Stimulated activated CD8-positive, alpha-beta memory T cell treated with anti-CD3 and anti-CD28 coated beads, Interleukin-12 subunit alpha, Interleukin-12 subunit beta, amount 100 ng/mL, for 1 hour (primary cell): ENCODE measurements at places on chromosomes 2 and 18.

- DNase-seq: no peak
Observed at GRCh38 chr2:238346544-238346943, 26.2 kb downstream of the TRAF3IP1 start.

GRCh38 chr18:10798727-10799550 is 273.1 kb downstream of the NAPG start:
- no peak for DNase-seq

GRCh38 chr2:221574231-221574570 is 2.1 kb upstream of the EPHA4 start:
- no peak for DNase-seq

DNA sequence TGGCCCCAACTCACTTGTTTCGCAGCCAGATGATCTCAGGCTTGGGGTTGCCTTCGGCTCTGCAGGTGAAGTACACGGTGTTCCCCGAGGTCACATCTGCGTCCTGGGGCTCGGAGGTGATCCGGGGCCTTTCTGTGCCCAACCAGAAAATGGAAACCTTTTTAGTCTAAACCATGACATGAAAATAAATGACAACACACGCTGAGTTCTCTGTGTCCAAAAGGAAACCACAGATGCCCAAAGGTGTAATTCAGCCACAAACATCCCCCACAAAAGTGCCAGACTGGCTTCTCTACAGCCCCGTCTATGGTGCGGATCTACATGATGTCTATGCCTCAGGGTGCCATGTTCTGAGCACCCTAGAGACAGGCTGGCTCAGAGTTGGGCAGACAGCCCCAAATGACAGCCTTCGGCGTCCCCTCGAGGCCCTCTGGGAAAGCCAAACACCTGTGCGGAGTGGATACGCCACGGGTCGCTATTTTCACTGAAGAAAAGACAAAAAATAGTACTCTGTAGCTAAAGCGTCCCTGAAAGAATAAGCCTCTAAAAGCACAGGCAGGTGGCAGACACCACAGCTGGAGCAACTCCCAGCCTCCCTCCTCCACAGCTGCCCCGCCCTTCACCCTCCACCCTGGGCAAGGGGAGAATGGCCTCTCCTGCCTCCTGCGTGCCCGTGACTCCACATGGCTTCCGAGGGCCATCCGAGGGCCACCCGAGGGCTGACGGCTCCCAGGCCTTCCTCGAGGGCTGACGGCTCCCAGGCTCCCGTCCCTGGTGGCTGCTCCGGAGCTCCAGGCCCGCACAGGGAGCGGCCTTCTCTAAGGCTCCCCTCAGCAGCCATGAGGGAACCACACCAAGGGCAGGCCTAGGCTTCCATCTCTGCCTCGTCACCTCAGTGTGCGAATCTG is 67.1 kb downstream of the PXDN start:
- no peak for DNase-seq

- DNase-seq: no peak
Observed at GRCh38 chr18:2513616-2514015, 57.7 kb downstream of the METTL4 start.

GRCh38 chr18:59039449-59039848 is 100.2 kb upstream of the SEC11C start:
- no peak for DNase-seq

- DNase-seq: no peak
Observed at GRCh38 chr18:22063102-22063501, 106.3 kb upstream of the GATA6 start.

DNA sequence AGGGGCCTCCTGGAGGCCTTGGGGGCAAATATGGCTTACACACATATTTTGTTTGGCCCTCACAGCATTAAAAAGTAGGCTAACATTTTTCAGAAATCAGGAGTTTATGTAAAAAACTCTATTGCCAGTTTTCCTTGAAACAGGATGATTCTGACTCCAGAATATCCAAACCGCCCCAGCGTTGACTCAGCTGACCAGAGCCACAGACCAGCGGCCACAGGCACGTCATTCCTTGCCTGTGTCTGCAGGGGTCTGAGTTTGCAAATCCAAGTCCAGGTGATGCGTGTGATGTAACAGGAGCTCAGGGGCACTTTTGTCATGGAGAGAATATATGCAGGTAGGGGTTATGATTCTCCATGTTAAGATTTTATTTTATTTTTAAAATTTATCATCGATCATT is 79.4 kb upstream of the ALKAL2 start:
- DNase-seq: no peak

- no peak for DNase-seq
Observed at GRCh38 chr2:190618030-190618429, 30.9 kb upstream of the NAB1 start.

- no peak for DNase-seq
Observed at GRCh38 chr2:120250640-120251039, 2.0 kb upstream of the RALB start.

GRCh38 chr2:69231612-69232277 is 155.3 kb downstream of the GFPT1 start:
- no peak for DNase-seq

- no peak for DNase-seq
Observed at GRCh38 chr2:38672445-38673391, 6.8 kb downstream of the GALM start.

- DNase-seq: no peak
Observed at GRCh38 chr2:158969715-158970240, 1.3 kb downstream of the TANC1 start.

DNA sequence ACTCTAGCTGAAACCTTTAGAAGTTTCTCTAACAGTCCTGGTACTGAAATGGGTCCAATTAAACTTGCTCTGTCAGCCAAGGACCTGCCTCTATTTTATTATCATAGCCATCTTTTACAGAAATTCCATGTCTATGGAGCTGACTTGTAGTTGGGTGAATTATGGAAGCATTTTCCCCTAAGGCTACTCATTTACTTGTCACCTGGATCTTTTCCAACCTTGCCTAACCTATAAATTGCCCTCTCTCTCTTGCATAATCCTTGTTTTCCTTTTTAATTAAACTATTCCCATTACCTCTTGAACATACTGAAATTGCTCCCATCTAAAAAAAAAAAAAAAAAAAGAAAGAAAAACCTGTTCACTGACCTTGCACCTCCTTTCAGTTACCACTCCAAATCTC is 74.6 kb upstream of the DOK6 start:
- DNase-seq: no peak

DNA sequence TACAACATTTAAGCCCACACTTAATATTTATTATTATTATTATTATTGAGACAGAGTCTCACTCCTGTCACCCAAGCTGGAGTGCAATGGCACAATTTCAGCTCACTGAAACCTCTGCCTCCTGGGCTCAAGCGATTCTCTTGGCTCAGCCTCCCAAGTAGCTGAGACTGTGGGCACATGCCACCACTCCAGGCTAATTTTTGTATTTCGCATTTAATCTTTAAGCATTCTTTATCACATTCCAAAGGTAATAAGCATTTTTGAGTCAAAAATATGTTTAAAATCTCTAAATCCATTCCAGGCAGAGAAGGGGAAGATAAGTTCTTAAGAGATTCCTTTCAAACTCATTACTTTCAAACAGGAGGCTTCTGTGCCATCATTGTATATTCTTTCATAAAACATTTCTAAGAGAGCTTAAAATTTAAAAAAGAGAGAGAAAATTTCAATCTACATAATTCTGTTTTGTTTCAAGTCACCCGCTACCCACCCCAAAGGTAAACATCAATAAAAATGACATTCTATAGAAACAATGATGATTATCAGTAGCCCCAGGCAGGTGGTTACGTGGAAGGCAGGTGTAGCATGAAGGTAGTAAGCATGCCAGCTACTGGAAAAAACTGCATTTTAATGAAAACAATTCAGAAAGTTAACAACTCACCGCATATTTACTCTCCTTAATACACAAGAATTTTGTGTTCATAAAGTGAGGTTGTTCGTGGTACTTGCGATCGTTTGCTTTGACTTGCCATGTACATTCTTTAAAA is 84.4 kb upstream of the NARS1 start:
- no peak for DNase-seq

DNA sequence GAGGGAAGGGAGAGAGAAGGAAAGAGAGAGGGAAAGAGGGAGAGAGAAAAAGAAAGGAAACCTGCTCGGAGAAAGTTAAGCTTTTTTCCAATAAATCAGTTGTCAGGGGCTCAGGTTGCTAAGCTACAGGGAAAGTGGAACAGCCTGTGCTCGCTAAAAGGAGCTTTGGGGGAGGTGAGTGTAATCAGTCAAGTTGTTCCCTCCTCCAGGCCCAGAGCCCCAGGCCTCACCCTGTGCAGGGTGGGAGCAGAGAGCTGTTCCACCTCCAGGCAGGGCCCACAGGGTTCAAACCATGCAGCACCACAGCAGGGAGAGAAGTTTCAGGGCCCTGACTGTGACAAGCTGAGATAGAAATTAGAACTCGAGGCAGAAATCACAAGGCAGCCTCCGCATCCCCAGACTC is 56.4 kb upstream of the PPP1CB start:
- DNase-seq: no peak

DNA sequence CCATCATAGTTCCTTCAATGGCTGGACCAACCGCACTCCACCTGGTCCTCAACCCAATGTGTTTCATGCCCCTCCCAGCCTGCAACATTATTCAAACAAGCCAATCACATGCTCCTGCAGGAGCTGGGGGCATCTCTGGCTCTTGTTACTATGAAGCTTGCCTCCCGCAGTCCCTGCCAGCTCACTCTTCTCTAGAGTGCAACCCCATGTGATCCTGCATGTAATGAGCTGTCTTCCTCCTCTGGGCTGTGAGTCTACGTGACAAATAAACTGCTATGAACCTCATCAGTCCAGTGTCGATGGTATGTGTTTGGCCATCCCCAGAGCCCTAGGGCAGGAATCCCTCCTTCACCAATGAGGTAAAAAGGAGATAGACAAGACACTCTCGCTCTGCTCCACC is 15.8 kb upstream of the BOD1L2 start:
- DNase-seq: no peak

DNA sequence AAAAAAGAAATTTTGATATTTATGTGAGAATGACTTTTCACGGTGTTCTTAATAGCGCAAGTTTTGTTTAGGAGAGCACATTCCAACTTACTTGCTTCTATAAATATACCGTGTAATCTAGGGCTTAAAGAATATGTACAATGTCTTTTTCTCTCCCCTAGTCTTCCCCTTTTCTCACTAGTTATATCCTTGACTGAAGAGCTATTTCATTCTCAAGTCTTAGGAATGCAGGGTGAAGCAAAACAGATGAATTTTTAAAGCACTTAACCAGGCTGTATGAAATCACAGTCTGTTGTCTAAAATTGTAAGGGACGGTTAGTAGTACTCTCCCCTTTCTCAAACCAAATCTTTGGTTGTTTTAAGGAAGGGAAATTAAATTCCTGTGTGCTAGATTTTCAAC is 29.6 kb upstream of the SLC30A6 start:
- no peak for DNase-seq

- DNase-seq: no peak
Observed at GRCh38 chr2:204538182-204539018, 6.9 kb upstream of the PARD3B start.

GRCh38 chr2:134892282-134893035 is 26.2 kb upstream of the CCNT2 start:
- DNase-seq: no peak

- DNase-seq: no peak
Observed at GRCh38 chr2:75788154-75788553, 77.4 kb upstream of the GCFC2 start.

- no peak for DNase-seq
Observed at GRCh38 chr2:174009488-174010223, 44.5 kb upstream of the SP3 start.

GRCh38 chr18:59570101-59570775 is 127.0 kb downstream of the CCBE1 start:
- DNase-seq: no peak

DNA sequence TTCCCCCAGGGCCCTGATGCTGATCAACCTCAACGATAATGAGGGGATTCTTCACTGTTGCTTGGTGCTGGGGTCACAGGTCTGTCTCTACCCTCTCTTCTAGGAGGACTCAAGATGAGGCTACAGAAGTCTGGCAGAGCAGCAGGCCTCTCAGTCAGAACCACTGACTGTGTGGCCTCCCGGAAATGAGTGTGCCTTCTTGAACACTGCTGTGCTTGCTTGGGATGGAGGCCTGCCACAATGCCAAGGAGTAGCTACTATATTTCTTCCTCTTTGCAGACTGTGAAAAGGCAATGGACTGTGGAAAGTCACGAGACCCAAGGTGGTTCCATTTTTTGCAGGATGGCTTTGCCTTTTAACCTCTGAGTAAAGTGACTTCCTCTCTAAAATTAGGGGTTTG is 5.8 kb upstream of the HOXD1 start:
- no peak for DNase-seq

DNA sequence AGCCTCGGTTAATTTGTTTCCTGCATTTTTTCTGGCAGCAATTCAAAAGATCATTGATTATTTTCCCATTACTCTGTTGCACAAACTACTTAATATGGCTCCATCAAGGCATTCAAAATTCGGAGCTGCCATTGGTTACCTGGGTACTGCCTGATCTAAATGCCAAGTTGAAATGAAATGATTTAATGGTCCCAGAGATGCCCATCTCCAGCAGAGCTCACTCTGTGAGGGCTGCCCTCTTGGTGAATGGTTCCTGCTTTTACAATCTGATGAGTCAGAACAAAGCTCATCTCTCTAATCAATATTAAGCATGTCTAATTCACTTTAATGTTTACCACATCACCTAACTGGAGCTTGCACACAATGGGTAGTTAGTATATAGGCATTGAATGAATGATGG is 126.1 kb downstream of the CTNNA2 start:
- no peak for DNase-seq

- DNase-seq: no peak
Observed at GRCh38 chr18:38052879-38053590, 487.4 kb upstream of the CELF4 start.

- no peak for DNase-seq
Observed at GRCh38 chr18:77223221-77223639, 26.4 kb upstream of the GALR1 start.

- no peak for DNase-seq
Observed at GRCh38 chr18:13232086-13232917, 13.7 kb downstream of the LDLRAD4 start.

GRCh38 chr2:209556354-209556961 is 132.6 kb downstream of the MAP2 start:
- no peak for DNase-seq

- DNase-seq: no peak
Observed at GRCh38 chr2:212076456-212076855, 462.1 kb downstream of the ERBB4 start.

DNA sequence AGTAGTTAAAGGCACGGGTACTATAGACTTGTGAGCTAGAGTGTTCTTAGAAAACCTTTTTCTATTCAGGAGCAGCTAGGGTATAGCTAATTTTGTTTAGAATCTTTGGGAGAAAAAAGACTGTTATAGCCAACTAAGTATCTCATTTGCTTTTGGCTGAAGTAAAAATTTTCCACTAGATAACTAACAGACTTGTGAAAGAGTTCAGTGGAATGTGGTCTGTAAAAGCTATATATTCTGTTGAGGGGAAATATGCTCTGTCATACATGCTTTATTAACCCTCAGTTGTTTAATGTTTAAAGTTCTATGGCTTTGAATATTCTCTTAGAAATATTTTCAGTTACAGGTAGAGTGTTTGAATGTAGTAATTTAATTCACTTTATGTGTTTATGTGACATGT is 49.7 kb downstream of the RIF1 start:
- no peak for DNase-seq

DNA sequence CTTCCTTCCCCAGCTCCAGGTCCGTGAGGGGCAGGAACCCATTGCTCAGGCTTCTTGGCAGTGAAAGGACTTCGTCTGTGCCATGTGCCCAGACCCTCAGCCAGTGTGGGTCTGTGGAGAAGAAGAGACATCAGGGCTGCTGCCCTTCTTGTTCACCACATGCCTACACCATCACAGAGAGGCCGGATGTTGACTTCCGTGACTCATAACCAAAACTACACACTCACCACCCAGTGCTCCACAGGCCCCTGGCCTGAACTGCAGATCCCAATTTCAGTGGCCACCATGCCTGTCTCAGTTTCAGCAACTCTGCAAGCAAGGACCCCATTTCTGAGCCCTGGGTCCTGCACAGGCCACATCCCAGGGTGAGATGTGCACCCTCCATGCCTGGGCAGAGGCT is 332.6 kb upstream of the SALL3 start:
- DNase-seq: no peak
